ENCODE measurements at places on chromosomes 11 and 22.

DNA sequence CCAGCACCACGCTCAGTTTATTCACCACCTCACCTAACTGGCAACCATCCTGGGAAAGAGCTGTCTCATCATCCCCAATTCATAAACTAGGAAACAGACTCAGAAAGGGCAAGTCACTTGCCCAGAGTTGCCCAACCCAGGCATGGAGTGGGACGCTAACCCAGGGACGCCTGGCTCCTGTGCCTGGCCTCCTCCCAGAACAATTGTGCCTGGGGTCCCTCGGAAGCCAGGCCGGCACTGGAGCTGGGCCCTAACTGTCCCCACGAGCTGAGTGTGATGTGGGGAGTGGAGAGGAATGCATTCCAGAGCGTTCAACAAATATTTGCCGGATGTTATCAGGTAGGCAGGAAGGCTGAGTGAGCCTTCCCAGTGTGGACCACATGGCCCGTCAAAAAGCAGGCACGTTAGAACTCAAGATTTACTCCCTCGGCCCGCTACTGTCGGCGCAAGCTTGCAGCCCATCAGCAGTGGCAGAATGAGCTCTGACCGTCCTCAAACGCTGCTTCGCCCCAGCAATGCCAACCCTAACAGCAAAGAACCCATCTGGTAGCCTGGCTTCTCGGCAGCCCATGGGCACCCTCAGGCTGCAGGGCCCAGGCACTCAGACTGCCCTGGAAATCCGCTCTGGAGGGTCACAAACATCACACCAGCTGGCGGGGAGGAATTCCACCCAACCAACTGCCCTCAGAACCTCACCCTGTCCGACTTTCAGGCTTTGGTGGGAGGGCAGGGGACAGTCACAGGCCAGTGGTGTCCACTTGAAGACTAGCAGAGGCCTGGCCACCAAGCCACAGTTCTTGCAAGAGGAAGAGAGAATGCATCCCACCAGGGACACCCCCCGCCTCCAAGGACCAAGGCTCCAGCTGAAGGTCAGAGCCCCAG is 35.6 kb downstream of the MYH9 start:
- DNase-seq: no peak

GRCh38 chr11:1228101-1228821 is 5.4 kb downstream of the MUC5B start:
- DNase-seq: no peak

- no peak for DNase-seq
Observed at GRCh38 chr11:23063276-23063675, 203.0 kb upstream of the CCDC179 start.

DNA sequence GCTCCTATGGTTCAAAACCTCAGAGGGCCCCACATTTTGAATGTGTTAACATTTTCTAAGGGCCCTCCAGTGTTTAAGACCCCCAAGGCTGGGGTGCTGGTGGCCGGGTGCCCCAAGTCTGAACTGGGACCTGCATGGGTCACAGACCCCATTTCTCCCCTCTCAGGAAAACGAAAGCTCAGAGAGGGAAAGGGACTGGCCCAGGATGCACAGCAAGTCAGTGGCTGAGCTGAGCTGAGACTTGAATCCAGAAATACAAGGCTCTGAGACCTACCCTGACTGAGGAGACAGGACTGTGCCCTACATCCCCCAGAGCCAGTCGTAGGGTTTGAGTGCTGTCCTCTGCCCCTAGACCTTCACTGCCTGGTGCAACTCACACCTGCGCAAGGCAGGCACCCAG is 4.2 kb downstream of the ACTN3 start:
- no peak for DNase-seq

DNA sequence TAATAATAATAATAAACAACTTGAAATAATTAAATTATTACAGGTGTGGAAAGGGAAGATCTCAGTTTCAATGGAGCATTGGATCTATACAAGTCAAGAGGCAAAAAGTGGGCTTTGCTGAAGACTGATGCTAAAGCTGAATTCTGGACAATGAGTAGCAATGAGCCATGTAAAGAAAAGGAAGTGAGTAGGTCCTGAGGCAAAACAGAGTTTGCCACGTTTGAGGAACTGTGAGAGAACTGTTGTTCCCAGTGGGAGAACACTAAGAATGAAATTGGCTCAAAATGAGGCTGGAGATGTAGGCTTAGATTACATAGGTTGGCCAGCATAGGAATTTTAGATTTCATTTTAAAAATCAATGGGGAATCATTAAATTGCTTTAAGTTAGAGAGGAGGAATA is 33.9 kb upstream of the TEAD1 start:
- DNase-seq: no peak

- DNase-seq: peak; percentile 64
Observed at GRCh38 chr22:32660292-32660691, 141.2 kb upstream of the TIMP3 start.

- DNase-seq: no peak
Observed at GRCh38 chr22:30931541-30932300, 36.9 kb downstream of the MORC2 start.

- DNase-seq: no peak
Observed at GRCh38 chr22:43783777-43784176, 28.3 kb downstream of the EFCAB6 start.

GRCh38 chr11:118117790-118118601 is 31.2 kb upstream of the SMIM35 start:
- no peak for DNase-seq

GRCh38 chr11:61152816-61153592 is 8.2 kb downstream of the VPS37C start:
- DNase-seq: no peak

GRCh38 chr22:21819183-21819770 is 48.2 kb downstream of the MAPK1 start:
- DNase-seq: no peak

DNA sequence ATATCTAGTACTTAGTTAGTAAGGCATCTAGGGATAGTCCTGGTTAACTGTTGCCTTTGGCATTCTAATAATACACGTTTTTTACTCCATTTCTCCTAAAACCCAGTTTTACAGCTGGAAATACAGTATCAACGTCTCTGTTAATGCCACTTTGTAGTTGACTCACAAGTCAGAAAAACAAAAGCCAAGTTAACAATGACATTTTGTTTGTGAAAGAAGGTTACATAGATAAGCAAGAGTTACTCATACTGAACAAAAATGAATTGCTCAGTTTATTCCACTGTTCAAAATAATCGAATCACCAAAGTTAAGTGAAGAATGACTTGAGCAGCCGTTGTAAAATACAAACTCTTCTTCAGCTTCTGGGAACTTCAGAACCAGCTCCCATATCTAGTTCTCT is 540.3 kb downstream of the ETS1 start:
- no peak for DNase-seq

DNA sequence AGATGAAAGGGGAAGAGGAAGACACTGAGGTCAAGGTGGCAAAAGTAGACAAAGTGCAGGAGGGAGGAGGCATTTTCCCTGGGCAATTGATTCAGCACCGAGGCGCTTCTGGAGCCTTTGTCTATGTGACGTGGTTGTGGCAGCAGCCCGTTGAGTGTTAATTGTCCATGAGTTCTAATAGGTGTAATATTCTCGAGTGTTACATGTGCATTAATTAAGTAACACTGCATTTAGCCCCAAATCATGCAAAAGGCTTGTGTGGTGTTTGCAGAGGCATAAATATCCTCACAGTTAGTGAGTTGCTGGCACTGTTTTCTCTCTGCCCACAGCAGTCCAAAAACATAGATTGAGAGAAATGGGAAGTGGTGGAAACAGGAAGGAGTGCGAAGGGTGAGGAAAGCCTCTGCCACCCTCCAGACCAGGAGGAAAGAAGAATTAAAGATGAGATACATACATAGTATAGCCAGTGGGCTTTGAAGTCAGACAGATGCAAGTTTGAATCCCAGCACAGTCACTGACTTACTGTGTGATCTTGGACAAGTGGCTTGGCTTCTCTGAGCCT is 361.2 kb downstream of the MN1 start:
- DNase-seq: no peak
